Right atrium auricular region (tissue), 2 donors: ENCODE measurements at places on chromosomes 7 and 10. TPM values are rescaled to one million over a fixed set of nuclear protein-coding genes. Genes with fewer than 3 reads are reported as not detected.

The PDIA4 gene
- total RNA-seq: 32.3 TPM

The GBX1 gene
- total RNA-seq: not detected

The CCL24 gene
- total RNA-seq: not detected

The ZNF425 gene
- total RNA-seq: 0.89 TPM

The CELF2 gene
- 63.2 TPM for total RNA-seq

The ARHGEF35 gene
- 1.7 TPM for total RNA-seq

The ITIH5 gene
- 3.1 TPM for total RNA-seq

The CALHM3 gene
- total RNA-seq: not detected

DNA sequence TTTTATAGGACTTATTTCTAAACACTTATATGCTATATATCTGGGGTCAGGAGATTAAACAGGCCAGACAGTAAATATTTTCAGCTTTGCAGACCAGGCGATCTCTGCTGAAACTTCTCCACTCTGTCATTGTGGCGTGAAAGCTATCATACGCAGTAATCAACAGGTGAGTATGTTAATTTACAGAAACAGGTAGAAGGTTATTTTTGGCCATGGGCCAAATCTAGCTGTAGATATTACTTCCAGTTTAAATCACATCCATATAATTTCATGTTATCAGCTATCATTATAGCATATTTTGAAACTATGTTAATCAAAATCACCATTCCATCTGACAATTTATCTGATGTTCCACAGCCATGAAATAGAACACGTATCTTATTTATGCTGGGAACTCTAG, 67.8 kb downstream of the GPR37 start:
- no peaks in the 10 kb centered on the region for H3K27me3 ChIP-seq
- H3K4me1 ChIP-seq: no peaks in the 10 kb centered on the region
- H3K36me3 ChIP-seq: no peaks in the 10 kb centered on the region
- no peak overlapping the region for H3K27ac ChIP-seq
- no peak for DNase-seq

DNA sequence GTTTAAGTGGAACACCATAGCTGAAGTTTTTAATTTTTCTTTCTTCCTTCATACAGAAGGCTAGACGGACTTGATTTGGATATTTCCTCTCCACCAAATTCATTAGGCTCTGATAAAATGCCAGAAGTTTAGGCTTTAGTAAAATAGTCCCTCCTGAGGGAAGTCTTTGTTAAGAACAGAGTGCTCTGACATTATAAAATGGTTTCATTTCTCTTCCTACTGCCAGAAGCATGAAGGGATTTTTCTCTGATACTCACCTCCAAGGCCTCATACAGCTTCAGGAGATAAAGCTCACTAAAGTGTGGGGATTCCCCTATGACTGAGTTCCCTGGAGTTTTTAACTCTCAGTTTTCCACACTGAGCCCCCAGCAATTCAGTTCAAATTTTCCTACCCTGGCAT, 1489.6 kb downstream of the REEP3 start:
- no peak overlapping the region for H3K27ac ChIP-seq
- H3K27me3 ChIP-seq: no peaks in the 10 kb centered on the region
- no peak overlapping the region for H3K4me3 ChIP-seq

DNA sequence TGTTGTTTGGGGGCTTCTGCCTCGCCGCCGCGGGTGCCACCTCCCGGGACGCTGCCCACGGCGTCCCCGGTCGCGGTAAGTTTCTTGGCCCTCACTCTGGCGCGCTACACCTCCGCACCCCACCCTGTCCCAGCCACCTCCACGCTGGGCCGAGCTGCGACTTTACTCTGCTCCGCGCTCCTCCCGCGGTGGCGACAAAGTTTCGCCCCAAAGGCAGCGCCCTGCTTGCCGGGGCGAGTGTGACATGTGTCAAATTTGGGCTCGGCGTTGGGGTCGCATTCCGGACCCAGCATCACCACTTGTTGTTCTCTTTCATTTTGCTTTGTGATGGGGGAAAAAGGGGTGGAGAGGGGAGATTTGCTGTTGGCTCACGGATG, 167.7 kb upstream of the PPP1R3A start:
- no peaks in the 10 kb centered on the region for H3K36me3 ChIP-seq
- no peak for DNase-seq

DNA sequence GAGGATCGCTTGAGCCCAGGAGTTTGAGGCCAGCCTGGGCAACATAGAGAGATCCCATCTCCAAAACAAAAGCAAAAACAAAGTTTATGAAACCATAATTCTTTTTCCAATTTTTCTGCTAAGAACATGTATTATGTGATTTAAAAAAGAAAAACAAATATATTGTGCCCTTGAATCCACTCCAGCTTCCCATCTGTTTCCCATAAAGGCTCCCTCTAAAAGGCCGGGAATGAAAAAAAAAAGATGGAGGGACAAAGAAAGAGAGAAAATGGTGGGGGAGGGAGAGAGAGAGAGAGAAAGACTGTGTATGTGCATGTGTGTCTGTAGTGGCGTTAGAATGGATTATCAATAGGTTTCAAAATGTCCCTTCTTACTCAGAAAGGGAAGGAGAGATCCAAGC, 20.5 kb upstream of the GSDME start:
- no peak overlapping the region for H3K27ac ChIP-seq
- DNase-seq: no peak
- H3K4me1 ChIP-seq: no peaks in the 10 kb centered on the region
- no peak overlapping the region for H3K4me3 ChIP-seq
- H3K27me3 ChIP-seq: no peaks in the 10 kb centered on the region

- H3K36me3 ChIP-seq: no peaks in the 10 kb centered on the region
- no peaks in the 10 kb centered on the region for H3K4me1 ChIP-seq
- H3K27ac ChIP-seq: no peak overlapping the region
- no peak overlapping the region for H3K4me3 ChIP-seq
- no peaks in the 10 kb centered on the region for H3K27me3 ChIP-seq
- no peak for DNase-seq
These were observed 13.0 kb upstream of the ANTXRL start for GRCh38 chr10:46273506-46274477.

DNA sequence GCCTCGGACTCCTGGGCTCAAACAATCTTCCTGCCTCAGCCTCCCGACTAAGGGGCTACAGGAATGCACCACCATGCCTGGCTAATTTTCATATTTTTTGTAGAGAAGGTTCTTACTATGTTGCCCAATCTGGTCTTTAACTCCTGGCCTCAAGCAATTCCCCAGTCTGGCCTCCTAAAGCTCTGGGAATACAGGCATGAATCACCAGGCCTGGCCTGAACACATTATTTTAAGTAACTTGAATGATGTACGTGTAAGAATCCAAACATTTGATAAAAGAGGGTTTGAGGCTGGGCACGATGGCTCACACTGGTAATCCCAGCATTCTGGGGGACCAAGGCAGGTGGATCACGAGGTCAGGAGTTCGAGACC, 13.0 kb upstream of the BAMBI start:
- DNase-seq: no peak
- peaks cover 5% of the 10 kb centered on the region for H3K4me1 ChIP-seq
- H3K27me3 ChIP-seq: no peaks in the 10 kb centered on the region

DNA sequence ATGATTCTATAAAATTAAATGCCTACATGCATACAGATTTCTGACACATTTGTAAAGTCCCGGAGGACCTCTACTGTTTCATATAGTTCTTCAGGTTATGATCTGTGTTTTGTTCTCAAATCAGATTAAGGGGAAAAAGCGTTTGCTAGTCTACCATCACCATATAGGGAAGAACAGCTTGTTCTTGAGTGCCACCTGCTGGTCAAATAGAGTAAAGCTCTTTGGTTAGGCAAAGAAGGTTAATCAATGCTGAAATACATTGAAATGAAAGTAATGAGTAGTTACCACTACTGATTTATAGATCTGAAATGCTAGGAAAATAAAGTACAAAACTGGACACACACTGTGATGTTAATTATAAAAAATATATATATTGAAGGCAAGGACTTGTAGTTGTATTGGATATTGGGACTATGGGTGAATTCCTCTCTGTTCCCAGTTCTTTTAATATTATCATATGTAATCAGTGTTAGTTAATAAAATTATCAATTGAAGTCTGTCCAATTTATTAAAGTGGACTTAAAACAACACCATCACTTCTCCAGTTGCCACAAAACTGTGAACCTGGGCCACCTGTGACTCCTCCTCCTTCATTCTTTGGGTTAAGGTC, 72.6 kb upstream of the PDLIM1 start:
- no peak for DNase-seq
- no peaks in the 10 kb centered on the region for H3K27me3 ChIP-seq
- no peak overlapping the region for H3K27ac ChIP-seq
- H3K4me3 ChIP-seq: no peak overlapping the region
- peaks cover 73% of the 10 kb centered on the region for H3K36me3 ChIP-seq
- H3K4me1 ChIP-seq: no peaks in the 10 kb centered on the region

GRCh38 chr10:69217119-69217754, 2.9 kb upstream of the HKDC1 start:
- H3K4me1 ChIP-seq: no peaks in the 10 kb centered on the region
- no peaks in the 10 kb centered on the region for H3K36me3 ChIP-seq
- H3K27ac ChIP-seq: no peak overlapping the region
- DNase-seq: no peak
- H3K4me3 ChIP-seq: no peak overlapping the region
- no peaks in the 10 kb centered on the region for H3K27me3 ChIP-seq

GRCh38 chr10:29746080-29746797, 111.5 kb upstream of the SVIL start:
- no peaks in the 10 kb centered on the region for H3K27me3 ChIP-seq
- peaks cover 13% of the 10 kb centered on the region for H3K4me1 ChIP-seq
- no peak overlapping the region for H3K27ac ChIP-seq
- no peaks in the 10 kb centered on the region for H3K36me3 ChIP-seq
- DNase-seq: peak; percentile 48
- H3K4me3 ChIP-seq: no peak overlapping the region

- no peak for DNase-seq
- peaks cover 18% of the 10 kb centered on the region for H3K4me1 ChIP-seq
- H3K4me3 ChIP-seq: no peak overlapping the region
- no peaks in the 10 kb centered on the region for H3K27me3 ChIP-seq
- H3K27ac ChIP-seq: peak overlapping the region; percentile 69
- peaks cover 82% of the 10 kb centered on the region for H3K36me3 ChIP-seq
These were observed 70.0 kb upstream of the ZMIZ2 start for GRCh38 chr7:44678471-44679179.

- H3K4me1 ChIP-seq: no peaks in the 10 kb centered on the region
- H3K4me3 ChIP-seq: no peak overlapping the region
- no peak for DNase-seq
These were observed 145.6 kb upstream of the CALCR start for GRCh38 chr7:93720106-93720505.

DNA sequence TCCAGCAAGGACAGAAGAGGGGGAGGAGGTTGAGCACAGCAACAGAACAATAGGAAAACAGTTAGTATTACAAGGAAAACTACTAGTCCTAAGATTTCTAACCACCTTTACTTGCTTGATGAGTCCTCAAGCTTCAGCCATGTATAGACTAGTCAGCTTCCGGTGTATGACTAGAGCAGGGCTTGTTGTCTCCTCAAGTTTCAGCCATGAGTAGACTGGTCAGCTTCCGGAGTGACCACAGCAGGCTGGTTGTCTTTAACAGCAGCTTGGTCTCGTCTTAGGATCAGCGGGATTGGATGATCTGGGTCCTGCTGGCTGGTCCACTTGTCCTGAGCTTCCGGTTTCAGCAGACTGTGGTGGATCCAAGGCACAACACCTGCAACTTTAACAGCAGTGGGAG, 10.6 kb upstream of the ZNF239 start:
- H3K4me1 ChIP-seq: no peaks in the 10 kb centered on the region
- H3K27me3 ChIP-seq: no peaks in the 10 kb centered on the region
- no peak overlapping the region for H3K27ac ChIP-seq
- no peak for DNase-seq

DNA sequence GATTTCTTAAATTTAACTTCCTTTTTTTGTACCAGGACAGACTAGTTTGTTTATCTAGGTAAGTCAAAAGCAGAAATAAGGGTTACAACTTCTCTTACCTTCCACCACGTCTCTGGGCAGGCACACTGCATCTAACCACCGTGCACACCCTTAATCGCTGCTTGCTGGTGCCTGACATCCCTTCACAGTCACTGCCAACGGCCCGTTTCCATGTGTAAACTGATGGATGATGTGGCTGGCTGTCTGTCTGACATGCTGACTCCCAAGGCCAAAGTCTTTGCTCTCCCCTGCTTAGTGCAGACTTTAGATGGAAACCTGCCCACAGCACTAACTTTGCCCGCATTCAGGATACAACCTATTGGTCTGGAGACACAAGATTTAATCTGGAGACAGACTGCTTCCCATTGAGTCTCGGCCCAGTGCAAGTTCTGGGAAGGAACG, 1.1 kb downstream of the TMEM273 start:
- no peaks in the 10 kb centered on the region for H3K27me3 ChIP-seq
- peak; percentile 60 for DNase-seq
- no peaks in the 10 kb centered on the region for H3K4me1 ChIP-seq
- H3K27ac ChIP-seq: peak overlapping the region; percentile 74
- peak overlapping the region; percentile 13 for H3K4me3 ChIP-seq

GRCh38 chr7:231858-232246, 39.5 kb downstream of the FAM20C start:
- peak overlapping the region; percentile 13 for H3K27ac ChIP-seq
- H3K4me3 ChIP-seq: no peak overlapping the region
- no peaks in the 10 kb centered on the region for H3K27me3 ChIP-seq
- no peaks in the 10 kb centered on the region for H3K36me3 ChIP-seq

DNA sequence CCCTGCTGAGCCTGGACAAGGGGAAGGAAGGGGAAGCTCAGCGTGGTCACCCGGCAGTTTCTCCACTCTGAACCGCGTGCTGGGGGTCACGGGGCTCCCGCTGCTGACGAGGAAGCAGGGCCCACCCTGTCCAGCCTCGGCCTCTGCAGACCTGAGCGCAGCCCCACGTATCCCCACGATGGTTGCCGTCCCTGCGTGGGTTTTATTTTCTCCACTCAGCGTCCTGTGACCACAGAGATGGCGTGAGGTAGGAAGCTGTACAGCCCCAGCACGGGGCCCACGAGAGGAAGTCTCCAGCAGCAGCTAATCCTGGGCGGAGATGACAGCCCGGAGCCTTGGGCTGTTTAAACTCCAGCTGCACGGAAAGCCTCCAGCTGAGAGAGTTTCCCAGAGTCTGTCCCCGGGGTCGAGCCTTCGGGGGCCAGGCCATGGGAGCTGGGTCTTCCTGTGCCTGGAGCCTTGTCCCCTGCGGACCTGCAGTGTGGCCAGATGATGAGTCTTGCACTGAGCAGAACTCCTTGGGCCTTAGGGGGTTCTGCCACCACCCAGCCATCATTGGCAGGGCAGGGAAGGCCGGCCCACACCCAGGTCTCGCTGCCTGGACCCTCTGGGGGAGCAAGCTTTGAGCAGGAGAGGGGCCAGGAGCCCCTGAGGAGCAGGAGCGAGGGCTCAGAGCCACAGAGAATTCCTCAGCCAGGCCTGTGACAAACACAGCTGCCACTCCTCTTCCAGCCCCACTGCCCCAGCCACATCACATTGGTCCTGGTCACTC, 72.8 kb upstream of the FAM20C start:
- H3K36me3 ChIP-seq: no peaks in the 10 kb centered on the region
- no peak overlapping the region for H3K4me3 ChIP-seq
- H3K4me1 ChIP-seq: peaks cover 14% of the 10 kb centered on the region
- H3K27me3 ChIP-seq: no peaks in the 10 kb centered on the region

GRCh38 chr7:2843711-2844152, 376 bp downstream of the GNA12 start:
- peak overlapping the region; percentile 76 for H3K4me3 ChIP-seq
- H3K36me3 ChIP-seq: no peaks in the 10 kb centered on the region
- H3K27me3 ChIP-seq: no peaks in the 10 kb centered on the region
- no peaks in the 10 kb centered on the region for H3K4me1 ChIP-seq
- peak overlapping the region; percentile 85 for H3K27ac ChIP-seq

- no peak overlapping the region for H3K27ac ChIP-seq
- H3K36me3 ChIP-seq: no peaks in the 10 kb centered on the region
- H3K4me3 ChIP-seq: no peak overlapping the region
- no peaks in the 10 kb centered on the region for H3K27me3 ChIP-seq
- no peak for DNase-seq
These were observed 270.4 kb downstream of the DNAJB6 start for GRCh38 chr7:157607218-157607617.
